Inflammatory macrophage (primary cell): ENCODE measurements at places on chromosomes 7 and 10.

DNA sequence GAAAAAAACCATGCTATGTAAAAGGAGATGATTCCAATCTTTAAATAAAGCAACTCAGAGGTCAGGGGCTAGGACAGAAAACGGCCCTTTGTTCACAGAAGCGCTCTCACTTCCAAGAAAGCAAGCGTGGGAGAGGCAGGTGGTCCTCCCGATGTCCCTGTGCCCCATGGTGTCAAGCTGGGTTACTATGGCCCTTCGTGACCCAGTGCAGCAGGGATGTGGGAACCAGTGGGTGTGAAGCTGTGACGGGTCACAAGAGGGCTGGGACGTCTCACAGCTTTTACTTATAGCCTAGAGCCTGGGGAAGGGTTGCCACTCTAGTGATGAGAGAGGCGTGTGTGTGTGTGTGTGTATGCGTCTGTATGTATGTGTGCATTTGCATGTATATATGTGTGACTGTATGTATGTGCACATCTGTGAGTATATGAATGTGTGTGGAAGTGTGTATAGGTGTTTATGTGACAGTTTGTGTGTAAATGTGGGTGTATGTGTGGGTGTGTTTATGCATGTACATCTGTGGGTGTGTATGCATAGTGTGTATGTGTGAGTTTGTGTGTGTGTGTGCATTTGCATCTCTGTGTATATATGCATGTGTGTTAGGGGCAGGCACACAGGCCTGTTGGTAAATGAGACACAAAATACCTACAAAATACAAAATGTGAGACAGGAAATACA lies 25.2 kb downstream of the HTRA1 start:
- no peak for DNase-seq

DNA sequence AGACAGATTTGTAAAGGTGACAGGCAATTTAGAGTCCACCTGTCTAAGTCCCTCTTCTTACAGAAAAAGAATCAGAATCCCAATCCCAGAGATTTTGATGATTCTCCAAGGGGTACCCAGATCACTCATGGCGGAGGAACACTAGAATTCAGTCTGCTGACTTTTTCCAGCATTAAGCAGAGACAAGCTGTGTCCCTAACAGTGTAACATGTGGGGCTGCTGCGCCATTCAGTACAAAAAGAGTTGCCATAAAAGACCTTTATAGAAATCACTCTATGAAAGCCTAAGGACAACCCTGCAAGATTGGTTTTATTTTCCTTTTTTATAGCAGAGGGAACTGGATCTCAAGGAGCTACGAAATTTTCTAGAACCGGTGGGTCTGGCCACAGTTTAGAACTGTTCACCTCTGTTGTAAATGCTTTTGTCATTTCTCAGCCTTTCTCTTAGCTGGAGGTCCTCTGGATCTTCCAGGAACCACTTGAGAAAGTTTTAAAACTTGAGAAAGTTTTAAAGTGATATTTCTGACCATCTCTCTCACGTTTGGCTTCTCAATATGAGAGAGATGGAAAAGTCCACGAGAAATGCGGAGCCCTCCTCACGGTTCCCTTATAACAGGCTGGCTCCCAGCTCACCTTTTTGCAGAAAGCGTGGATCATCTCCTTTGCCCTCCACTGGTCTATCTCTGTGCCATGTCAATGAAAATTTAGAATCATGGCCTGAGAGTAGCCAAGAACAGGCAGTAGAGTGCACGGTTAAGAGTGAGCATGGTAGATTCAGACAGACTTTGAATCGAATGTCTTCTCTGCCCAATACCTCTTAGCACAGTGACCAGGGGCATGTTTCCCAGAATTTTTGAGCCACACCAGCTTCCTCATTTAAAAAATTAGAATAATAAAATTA lies 826 bp downstream of the GIMAP7 start:
- DNase-seq: peak; percentile 2

DNA sequence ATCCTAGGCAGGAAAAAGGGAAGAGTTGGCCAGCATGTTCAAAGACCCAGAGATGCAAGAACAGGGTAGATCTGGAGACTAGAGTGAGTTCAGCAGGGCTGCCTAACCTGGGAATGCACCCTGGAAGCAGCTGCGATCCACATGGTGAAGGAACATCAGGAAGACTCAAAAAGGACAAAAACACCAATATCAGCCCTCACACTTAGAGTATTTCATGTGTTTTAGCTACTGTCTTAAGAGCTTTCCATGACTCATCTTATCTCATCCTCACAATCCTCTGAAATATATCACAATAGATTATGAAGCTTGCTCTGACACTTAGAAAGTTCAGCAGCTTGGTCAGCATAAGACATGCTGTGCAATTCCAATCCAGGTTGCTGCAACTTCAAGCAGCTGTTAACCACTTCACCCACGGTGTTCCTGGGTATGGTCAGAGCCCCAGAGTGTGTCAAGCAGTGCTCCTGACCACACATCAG lies 380.9 kb downstream of the PARD3 start:
- peak; percentile 67 for DNase-seq

- DNase-seq: no peak
Measured at GRCh38 chr7:107850216-107850615, 40.8 kb upstream of the DLD start.

- DNase-seq: no peak
Measured at GRCh38 chr10:29608476-29609301, 26.1 kb downstream of the SVIL start.

- DNase-seq: peak; percentile 41
Measured at GRCh38 chr10:80460399-80461207, 6.5 kb downstream of the TSPAN14 start.

DNA sequence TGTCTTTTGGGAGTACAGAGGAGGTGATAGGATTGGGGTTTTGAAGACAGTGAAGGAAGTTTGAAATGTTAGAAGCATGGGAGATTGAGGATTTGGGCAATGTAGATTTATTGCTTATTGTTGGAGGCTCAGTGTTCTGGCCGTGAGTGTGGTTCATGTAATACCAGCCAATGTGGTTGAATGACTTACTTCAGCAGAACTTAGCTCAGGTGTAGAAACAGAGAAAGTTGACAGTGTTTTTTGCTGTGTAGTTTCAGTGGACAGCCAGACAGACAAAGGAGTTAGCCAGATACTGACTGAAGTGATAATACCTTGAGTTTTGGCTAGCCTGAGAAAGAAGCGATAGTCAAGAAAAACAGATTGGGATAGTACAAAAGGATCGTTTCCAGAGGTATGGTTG lies 88.5 kb downstream of the AHCYL2 start:
- no peak for DNase-seq
